ENCODE measurements at places on chromosomes 12 and 14.

- no peak overlapping the region for H3K27ac ChIP-seq
- H3K4me1 ChIP-seq = no peaks in the 10 kb centered on the region
- H3K27me3 ChIP-seq = no peaks in the 10 kb centered on the region
- no peak for DNase-seq
Observed at GRCh38 chr14:81172353-81172752, 48.4 kb downstream of the GTF2A1 start.

GRCh38 chr12:106020736-106021135 is 118.0 kb downstream of the NUAK1 start:
- no peak overlapping the region for H3K4me3 ChIP-seq
- no peaks in the 10 kb centered on the region for H3K4me1 ChIP-seq
- no peaks in the 10 kb centered on the region for H3K36me3 ChIP-seq
- H3K27ac ChIP-seq = peak overlapping the region; percentile 80
- H3K27me3 ChIP-seq = no peaks in the 10 kb centered on the region
- no peak for DNase-seq

- H3K36me3 ChIP-seq = no peaks in the 10 kb centered on the region
- peaks cover 18% of the 10 kb centered on the region for H3K27me3 ChIP-seq
- H3K4me3 ChIP-seq = no peak overlapping the region
- H3K27ac ChIP-seq = no peak overlapping the region
Observed at GRCh38 chr14:56814519-56814959, 4.3 kb upstream of the OTX2 start.

DNA sequence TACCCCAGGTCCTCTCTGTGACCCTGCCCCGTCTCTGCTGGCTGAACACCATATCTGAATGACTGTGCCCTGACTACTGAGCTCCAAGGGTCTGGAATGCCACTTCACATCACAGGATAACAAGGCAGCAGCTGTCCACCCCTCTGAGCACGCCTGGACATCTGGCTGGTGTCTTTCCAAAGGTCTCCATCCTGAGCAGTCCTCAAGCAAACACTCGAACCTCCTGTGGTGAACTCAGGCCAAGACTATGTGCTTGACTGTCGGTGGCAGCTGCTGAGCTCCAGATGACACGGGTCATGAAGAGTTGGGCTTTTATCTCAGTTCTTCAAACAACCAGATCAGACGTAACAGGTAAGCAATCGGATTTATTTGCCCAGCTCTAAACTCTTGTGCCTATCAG is 117.2 kb upstream of the BCL2L14 start:
- H3K4me3 ChIP-seq = no peak overlapping the region
- no peaks in the 10 kb centered on the region for H3K4me1 ChIP-seq
- H3K27ac ChIP-seq = no peak overlapping the region
- DNase-seq = no peak
- H3K36me3 ChIP-seq = no peaks in the 10 kb centered on the region
- H3K27me3 ChIP-seq = no peaks in the 10 kb centered on the region

GRCh38 chr12:92385296-92385695 is 239.7 kb upstream of the BTG1 start:
- H3K27ac ChIP-seq = no peak overlapping the region
- DNase-seq = no peak
- H3K36me3 ChIP-seq = no peaks in the 10 kb centered on the region
- H3K4me1 ChIP-seq = no peaks in the 10 kb centered on the region
- H3K4me3 ChIP-seq = no peak overlapping the region
- H3K27me3 ChIP-seq = no peaks in the 10 kb centered on the region

- no peak overlapping the region for H3K27ac ChIP-seq
- no peaks in the 10 kb centered on the region for H3K27me3 ChIP-seq
- H3K36me3 ChIP-seq = no peaks in the 10 kb centered on the region
- DNase-seq = no peak
Observed at GRCh38 chr12:119594772-119595445, 1.3 kb downstream of the TMEM233 start.

DNA sequence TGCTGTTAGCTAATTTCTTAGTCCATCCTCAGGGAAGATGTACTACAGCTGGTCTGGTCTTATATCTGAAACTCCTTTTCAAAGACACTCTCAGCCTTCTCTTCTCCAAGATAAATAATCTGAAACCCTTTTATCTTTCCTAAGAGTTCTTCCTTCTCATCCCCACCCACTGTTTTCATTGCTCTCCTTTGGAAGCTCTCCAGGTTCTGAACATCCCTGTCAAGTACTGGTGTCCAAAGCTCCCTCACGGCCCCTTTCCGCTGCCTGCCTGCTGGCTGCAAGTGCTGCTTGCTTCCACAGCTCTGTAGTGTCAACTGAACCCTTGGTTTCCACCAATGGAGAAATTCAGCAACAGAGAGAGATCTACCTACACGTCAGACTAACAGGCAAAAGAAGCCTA is 6.6 kb upstream of the SLC6A13 start:
- no peaks in the 10 kb centered on the region for H3K27me3 ChIP-seq
- no peaks in the 10 kb centered on the region for H3K36me3 ChIP-seq
- H3K4me1 ChIP-seq = no peaks in the 10 kb centered on the region
- H3K27ac ChIP-seq = no peak overlapping the region
- no peak for DNase-seq
- no peak overlapping the region for H3K4me3 ChIP-seq

- no peak overlapping the region for H3K27ac ChIP-seq
- H3K4me1 ChIP-seq = no peaks in the 10 kb centered on the region
- H3K4me3 ChIP-seq = no peak overlapping the region
- no peaks in the 10 kb centered on the region for H3K27me3 ChIP-seq
- no peaks in the 10 kb centered on the region for H3K36me3 ChIP-seq
Observed at GRCh38 chr12:102722147-102722546, 194.9 kb downstream of the PAH start.

DNA sequence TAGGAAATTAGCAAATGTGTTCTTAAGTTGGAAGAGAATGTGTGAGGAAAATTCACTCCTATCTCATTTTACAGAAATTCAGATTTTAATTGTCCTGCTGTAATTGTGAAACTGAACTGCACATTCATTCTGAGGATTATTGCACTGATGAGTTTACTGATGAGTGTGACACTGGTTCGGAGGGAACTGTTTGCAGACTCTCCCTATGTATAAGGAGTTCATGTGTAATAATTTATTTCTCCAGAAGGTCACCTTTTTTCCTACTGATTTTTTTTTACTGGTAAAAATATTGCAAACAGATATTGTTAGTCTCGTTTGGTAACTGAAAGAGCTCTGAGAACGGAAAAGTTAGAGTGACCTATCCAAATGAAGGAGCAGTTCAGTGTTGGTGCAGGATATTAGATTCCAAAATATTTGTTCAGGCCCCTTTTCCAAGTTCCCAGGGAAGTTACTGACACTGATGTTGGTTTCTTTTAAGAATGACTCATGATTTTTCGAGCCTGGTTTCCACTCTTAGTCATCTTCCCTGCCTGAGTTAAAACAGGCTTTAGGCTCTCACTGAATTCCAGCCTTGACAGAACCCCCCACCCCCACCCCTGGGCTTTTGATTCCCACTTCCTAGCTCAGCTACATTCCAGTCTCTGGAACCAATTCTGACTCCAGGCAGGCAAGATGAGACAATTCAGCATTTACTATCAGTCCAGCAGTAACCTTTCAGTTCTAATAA is 18.4 kb downstream of the ANO6 start:
- H3K27ac ChIP-seq = peak overlapping the region; percentile 85
- no peaks in the 10 kb centered on the region for H3K27me3 ChIP-seq
- H3K36me3 ChIP-seq = no peaks in the 10 kb centered on the region
- peak; percentile 81 for DNase-seq

- H3K36me3 ChIP-seq = no peaks in the 10 kb centered on the region
- no peaks in the 10 kb centered on the region for H3K4me1 ChIP-seq
- no peak overlapping the region for H3K4me3 ChIP-seq
- H3K27me3 ChIP-seq = no peaks in the 10 kb centered on the region
- DNase-seq = no peak
Observed at GRCh38 chr14:81454572-81455218, 54.6 kb upstream of the STON2 start.

GRCh38 chr14:94638961-94639817 is 27.0 kb downstream of the SERPINA3 start:
- no peak for DNase-seq
- no peaks in the 10 kb centered on the region for H3K27me3 ChIP-seq
- H3K27ac ChIP-seq = no peak overlapping the region
- H3K36me3 ChIP-seq = no peaks in the 10 kb centered on the region
- no peaks in the 10 kb centered on the region for H3K4me1 ChIP-seq

DNA sequence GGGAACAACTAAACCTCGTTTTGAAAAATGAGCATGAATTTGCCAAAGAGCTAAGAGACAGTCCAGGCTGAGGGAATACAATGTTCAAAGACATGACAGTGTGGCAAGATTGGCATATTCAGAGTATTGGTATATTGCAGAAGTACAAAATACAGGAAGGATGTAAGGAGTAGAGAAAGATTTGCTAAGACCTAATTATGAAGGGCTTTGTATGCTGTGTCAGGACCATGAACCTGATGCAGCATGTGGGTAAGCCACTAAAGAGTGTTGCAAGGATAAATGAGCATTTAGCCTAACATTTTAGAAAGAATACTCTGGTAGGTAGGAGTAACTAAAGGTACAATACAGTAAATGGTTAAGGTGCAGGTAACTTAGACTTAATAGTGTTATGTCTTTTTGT is 65.1 kb downstream of the KTN1 start:
- no peaks in the 10 kb centered on the region for H3K27me3 ChIP-seq
- H3K4me3 ChIP-seq = no peak overlapping the region
- H3K27ac ChIP-seq = no peak overlapping the region
- H3K4me1 ChIP-seq = no peaks in the 10 kb centered on the region

DNA sequence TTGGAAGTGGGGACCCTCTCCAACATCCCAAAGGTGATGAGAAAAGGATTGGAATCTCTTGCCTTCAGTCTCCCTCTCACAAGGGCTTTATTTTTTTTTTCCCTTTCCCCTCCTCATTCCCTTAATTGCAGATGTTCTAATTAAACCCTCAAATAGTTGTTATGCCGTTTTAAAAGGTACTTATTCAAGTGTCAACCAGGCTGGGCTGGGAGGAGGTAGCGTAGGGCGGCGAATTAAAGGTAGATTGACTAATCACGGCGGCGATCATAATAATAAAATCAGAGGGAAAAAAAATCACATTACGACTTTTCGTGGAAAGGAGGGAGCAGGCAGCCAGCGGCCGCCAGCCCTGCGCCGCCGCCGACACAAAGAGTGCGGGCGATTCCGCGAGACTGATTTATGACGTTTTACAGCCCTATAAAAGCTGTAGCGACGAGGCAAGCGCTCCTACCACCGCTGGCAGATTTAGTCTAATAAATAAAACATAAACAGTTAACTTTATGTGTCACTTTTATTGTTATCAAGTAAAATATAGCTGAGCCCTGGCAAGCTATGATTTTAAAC is 1.7 kb upstream of the HOXC4 start:
- no peaks in the 10 kb centered on the region for H3K36me3 ChIP-seq
- no peak for DNase-seq
- no peaks in the 10 kb centered on the region for H3K27me3 ChIP-seq
- H3K4me3 ChIP-seq = peak overlapping the region; percentile 80
- no peaks in the 10 kb centered on the region for H3K4me1 ChIP-seq
- H3K27ac ChIP-seq = no peak overlapping the region

- no peaks in the 10 kb centered on the region for H3K36me3 ChIP-seq
- H3K4me1 ChIP-seq = no peaks in the 10 kb centered on the region
- peak; percentile 21 for DNase-seq
- no peak overlapping the region for H3K4me3 ChIP-seq
Observed at GRCh38 chr14:95370076-95370475, 50.4 kb upstream of the CLMN start.

- H3K36me3 ChIP-seq = no peaks in the 10 kb centered on the region
- DNase-seq = no peak
- no peak overlapping the region for H3K4me3 ChIP-seq
- no peak overlapping the region for H3K27ac ChIP-seq
Observed at GRCh38 chr14:32217301-32217700, 14.2 kb upstream of the RNU6-8 start.

DNA sequence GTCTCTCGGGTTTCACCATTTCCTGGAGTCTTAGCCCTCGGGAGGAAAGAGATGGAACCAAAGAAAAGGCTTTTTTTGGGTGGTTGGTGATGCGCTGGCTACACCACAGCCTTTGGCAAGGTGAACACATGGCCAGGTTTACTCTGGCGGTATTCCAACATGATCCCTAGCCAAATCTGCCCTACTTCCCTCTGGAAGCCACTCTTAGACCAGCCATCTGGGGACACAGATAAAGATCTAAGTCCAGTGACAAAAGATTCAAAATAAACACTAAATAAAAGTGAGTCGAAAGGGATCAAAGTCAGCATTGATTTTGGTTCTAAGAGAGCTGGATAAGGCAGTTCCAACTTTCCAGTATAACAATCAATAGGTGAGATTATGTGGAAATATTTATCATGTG is 694.5 kb downstream of the VRK1 start:
- no peaks in the 10 kb centered on the region for H3K36me3 ChIP-seq
- H3K4me3 ChIP-seq = no peak overlapping the region
- H3K27ac ChIP-seq = no peak overlapping the region
- no peaks in the 10 kb centered on the region for H3K4me1 ChIP-seq
- DNase-seq = no peak

- no peak for DNase-seq
- no peaks in the 10 kb centered on the region for H3K4me1 ChIP-seq
- H3K27ac ChIP-seq = no peak overlapping the region
- H3K4me3 ChIP-seq = no peak overlapping the region
Observed at GRCh38 chr14:83885837-83886293, 1644.1 kb upstream of the FLRT2 start.

Data from ascending aorta (tissue), 2 donors.